Neural crest cell (in vitro differentiated cells): ENCODE measurements at places on chromosomes 16 and 17.

- no peak for DNase-seq
These were observed 2.0 kb upstream of the COX10 start for GRCh38 chr17:14067347-14067746.

DNA sequence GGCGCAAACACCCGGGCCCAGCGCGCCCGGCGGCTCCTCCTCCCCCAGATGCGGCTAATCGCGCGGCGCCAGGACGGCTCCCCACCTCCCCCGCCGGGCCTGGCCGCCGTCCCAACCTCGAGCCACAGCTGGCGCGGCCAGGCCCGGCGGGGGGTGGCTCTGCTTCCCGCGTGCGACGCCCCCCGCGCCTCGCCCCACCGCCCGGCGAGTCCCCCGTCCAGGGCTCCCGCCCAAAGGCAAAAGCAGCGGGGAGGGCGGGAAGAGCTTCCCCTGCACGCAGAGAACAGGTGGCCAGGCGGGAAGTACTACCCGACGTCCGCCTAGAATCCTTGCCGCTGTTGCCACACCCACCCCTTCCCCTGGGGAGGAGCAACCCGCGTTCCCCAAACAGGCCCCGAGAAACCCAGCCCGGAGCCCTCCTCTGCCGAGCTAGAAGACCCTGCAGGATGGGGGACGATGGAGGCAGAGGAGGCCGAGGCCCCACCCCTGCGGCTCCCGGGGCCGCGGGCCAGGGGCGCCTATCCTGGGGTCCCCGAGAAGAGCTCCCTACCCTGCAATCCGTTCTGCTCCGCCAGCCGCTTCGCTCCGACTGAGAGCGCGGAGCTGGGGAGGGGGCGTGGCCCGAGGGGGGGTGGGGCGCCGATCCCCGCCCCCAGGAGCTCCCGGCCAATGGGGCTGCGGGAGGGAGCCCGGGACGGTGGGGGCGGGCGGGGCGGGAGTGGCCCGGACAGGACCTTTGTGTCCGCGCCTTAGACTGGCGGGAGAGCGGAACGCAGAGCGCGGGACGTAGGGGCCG, at the start of gene CARHSP1:
CARHSP1 (minus strand) TSS at position 591 of the 796 bp plus-strand sequence. CDS start 9,678 bp downstream, outside the sequence.
- DNase-seq: peak; percentile 81

DNA sequence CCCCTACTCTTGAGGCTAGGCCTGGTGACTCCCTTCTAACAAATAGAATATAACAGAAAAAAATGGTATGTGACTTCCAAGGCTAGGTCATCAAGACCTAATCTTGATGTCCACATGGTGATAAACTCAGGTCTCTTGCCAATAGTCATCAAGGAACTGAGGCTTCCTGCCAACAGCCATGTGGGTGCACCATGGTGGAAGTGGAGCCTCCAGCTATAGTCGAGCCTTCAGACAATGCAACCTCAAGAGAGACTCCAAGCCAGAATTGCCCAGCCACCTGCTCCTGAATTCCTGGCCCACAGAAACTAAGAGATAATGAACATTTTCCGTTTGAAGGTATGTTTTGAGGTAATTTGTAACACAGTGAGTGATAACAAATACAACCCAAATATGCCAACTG, 55.9 kb upstream of the SREBF1 start:
- no peak for DNase-seq

DNA sequence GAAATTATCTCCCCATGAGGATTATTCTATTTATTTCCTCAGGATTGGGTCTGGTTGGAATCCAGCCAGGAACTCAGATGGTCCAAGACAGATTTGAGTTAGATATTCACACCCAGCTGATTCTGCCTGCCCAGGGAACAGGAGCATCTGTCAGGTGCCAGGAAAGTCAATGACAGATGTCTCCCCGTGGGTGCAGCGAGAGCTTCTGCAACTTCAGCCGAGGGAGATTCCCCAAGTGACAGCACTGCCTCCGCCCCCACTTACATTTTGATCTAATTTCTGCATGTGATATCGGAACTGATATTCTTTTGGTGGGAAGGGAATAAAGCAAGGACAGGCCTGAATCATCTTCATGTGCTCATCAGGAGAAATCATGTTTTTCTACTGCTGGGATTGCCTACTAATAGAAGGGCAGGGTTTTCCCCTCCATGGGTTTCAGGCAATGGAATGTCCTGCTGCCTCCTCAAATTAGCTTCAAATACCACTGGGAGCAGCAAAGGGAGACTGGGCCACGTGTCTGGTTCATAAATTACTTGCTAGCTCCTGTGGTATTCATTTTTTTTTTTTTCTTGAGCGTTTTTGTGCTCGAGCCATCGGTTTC, 15.7 kb upstream of the DHX8 start:
- no peak for DNase-seq

- no peak for DNase-seq
These were observed 3.1 kb downstream of the ERI2 start for GRCh38 chr16:20803192-20803560.

GRCh38 chr16:50637716-50638602, 43.2 kb downstream of the SNX20 start:
- no peak for DNase-seq

- DNase-seq: no peak
These were observed 5.2 kb upstream of the TMEM235 start for GRCh38 chr17:78226055-78226758.

GRCh38 chr16:17512636-17513220, 42.0 kb upstream of the XYLT1 start:
- no peak for DNase-seq

GRCh38 chr17:37604556-37604955, 4.7 kb downstream of the SYNRG start:
- no peak for DNase-seq

GRCh38 chr17:29933379-29933778, 3.4 kb upstream of the SSH2 start:
- no peak for DNase-seq

DNA sequence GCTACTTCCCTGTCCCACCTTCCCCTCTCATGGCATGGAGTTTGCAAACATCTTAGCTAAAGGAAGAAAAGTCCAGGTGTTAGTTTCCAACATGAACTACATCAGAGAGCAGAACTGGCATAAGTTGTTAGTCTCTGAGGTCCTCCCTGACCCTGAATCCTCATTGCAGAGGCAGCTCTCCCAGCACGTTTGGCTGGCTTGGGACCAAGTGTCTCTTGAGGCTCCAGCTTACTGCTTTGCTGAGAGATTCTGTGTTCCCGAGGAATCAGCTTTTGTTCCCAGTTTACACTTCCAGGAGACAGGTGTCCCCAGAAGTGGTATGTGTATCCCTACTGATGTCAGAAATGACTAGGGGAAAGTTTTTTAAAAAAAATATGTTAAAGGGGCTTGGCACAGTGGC, 14.7 kb downstream of the DNAH9 start:
- no peak for DNase-seq

DNA sequence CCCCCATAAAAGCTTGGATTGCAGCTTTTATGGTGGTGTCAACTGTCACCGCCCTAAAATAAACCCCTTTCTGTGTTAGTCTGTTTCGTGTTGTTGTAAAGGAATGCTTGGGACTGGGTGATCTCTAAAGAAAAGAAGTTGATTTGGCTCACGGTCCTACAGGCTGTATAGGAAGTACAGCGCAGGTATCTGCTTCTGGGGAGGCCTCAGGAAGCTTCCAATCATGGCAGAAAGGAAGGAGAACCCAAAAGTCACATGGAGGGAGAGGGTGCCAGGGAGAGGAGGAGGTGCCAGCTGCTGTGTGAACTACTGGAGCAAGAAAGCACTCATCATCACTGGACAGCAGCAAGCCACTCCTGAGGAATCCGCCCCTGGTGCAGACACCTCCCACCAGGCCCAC, 5.9 kb upstream of the CACNA1H start:
- no peak for DNase-seq

DNA sequence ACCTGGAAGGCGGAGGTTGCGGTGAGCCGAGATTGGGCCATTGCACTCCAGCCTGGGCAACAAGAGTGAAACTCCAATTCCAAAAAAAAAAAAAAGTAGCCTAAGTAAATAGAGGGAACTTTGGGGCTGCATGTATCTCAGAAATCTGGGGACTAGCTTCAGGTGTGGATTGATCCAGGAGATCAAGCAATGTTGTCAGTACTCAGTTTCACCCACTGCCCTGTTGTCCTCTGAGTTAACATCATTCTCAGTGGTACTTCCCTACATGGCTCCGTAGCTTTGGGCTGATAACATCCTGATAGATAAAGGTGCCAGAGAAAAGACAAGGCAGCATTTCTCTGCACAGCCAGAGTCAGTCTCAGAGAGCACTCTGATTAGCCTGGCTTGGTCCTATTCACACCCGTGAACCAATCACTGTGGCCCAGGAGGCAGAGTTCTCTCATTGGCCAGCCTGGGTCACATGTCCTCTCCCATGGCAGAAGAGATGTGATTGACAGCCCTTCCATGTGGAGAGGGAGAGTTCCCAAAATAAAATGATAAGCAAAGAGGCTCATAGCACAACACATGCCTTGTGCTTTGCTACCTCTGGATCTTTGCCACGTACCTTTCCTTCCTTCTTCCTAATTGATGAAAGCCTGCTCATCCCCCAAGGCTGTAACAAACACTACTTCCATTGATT, 99.6 kb downstream of the ABCC1 start:
- no peak for DNase-seq

DNA sequence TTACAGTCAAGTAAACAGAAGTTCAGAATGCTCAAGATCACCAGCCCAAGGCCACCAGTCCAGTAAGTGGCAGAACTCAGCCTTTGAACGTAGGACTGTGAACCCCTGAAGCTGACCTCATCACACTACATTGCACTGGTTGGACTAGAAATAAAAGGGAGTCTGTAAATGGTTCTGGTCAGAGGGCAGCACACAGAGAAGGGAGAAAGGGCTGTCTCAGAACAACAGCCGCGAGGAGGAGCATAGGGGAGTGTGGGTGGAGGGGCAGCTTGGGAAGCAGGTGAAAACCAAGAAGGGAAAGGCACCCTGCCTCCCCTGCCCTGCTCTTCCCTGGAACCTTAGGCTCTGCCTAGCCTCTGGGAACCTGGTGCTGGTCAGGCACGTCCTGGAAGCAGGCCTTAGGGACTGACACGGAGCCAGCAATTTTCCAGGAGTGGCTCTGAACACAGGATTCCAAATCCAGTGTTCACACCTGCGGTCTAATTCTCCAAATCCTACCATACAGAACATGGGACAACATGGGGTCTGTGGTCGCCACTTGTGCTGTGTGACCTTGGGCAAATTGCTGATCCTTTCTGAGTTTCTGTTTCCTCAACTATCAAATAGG, 7.0 kb downstream of the PDILT start:
- no peak for DNase-seq

DNA sequence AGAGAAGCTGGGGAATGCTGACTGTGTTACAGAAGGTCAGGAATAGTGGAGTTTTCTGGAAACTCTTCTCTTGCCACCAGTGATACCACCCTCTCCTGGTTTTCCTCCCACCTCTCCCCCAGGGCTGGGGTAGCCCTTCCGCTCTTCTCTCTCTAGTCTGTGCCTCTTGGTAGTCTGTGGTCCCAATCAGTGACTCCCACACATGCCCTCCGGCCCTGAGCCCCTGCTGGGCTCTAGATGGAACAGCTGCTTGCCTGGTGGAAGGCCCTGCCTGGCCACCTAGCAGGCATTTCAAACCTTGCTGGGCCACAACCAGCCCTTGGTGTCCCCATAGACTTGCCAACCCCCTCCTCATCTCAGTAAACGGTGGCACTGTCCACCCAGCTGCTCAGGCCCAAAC, 15.2 kb upstream of the MTSS2 start:
- no peak for DNase-seq

- no peak for DNase-seq
These were observed 2.2 kb upstream of the TOX3 start for GRCh38 chr16:52549011-52549692.

GRCh38 chr16:27111486-27111885, 44.8 kb downstream of the C16orf82 start:
- no peak for DNase-seq

DNA sequence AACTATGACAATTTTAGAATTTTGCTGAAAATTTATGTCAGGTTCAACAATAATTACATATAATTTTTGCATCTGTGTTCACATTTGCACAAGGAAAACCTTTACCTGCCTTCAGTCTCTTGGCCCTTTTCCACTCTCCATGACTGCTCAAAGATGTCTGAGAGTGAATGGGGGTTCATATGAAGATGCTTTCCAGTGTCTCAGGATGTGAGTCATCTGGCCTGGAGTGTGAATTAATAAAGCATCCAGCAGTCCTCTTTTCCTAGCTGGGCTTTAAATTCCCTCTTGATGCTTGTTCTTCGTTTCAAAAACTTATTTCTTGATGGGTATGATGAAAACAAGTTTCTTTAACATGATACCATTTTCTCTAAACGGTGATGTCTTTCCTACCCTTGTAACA, 99.9 kb downstream of the CDK5R1 start:
- DNase-seq: no peak
